ENCODE measurements at places on chromosomes 7 and 10. TPM values are rescaled to one million over a fixed set of nuclear protein-coding genes. Genes with fewer than 3 reads are reported as not detected.

DNA sequence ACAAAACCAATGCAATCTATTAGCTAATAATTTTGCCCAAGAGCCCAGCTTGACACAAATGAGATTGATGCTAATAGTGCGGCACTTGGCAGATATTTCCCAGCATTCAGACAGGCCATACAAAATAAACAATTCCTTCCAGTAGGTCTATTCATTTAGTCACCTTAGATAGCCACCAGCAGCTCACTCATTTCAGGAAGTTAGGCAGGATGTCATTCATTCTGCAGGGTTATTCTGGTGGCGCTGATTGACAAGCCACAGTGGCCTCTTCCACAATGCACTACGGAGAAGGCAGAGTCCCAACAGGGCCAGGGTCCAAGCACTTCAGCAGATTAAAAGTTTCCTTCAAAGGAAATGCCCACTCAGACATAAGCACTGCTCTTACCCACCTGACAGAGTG is 55.8 kb downstream of the PIK3AP1 start:
- DNase-seq, result no peak

Gene KAZALD1
- total RNA-seq, result 0.72 TPM

GRCh38 chr7:110760341-110760740 is 330.6 kb upstream of the LRRN3 start:
- DNase-seq, result no peak

DNA sequence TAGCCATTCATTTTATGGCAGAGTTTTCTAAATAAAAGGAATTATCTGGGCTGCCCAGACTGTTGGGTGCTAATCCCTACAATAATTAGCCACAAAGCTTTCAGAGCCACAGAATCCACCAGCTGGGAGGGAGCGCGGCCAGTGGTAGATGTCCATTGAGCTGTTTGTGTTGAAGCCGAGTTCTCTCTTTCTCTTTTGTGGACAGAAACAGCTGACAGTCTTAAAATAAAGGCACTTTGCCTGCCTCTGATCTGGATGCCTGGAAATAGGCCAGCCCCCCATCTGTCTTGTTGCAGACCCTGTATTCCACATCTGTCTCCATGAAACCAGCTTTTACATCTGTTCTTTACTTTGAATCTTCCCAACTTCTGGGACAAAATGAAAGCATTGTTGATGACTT is 66.1 kb downstream of the MTPN start:
- DNase-seq, result no peak
